AG08395 (cell line): ENCODE measurements at places on chromosomes 12 and 14.

DNA sequence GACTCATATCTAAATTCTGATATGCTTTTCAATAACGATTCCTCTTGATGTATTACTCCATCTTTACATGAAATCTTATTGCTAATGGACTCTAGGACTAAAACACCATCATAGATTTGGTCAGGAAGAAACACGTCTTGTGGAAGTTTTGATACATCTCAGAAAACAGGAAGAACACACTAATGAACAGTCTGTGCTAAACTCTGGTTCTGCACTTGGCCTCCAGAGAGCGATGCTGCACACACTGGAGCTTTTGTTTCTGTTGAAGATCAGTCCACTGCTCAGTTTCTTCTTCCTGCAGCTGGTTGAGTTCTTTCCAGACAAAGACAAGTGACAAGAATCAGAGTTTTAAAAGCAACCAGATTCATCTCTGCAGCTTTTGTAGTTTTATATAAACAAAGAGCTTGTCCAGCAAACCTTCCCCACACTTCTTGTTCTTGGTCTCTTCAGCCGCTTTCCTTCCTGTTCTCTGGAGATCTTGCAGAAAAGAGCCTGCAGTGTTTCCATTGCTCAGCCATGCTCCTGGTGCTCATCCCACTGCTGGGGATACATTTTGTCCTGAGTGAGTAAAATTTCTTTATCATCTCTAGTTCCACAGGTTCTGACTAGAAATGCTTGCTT, 229.1 kb upstream of the OR4E1 start:
- DNase-seq = no peak

GRCh38 chr14:55963295-55963694, 154.9 kb upstream of the PELI2 start:
- DNase-seq = no peak

DNA sequence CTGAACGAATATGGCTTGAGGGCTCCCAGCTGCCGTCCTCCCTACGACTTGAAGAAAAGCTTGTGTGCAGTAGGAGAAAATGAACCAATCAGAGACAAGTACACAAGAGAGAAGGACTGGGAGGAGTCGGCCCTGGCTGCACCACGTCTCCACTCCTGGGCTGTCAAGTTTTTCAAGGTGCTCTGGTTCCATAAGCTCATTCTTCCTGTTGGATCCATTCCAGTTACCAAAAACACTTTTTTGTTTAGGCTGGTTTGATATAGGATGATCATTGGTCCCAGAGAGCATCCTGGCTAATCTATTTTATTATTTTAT, 2.8 kb upstream of the A2ML1 start:
- no peak for DNase-seq

GRCh38 chr12:60920841-60921495, 1325.1 kb downstream of the SLC16A7 start:
- DNase-seq = no peak

GRCh38 chr14:91108941-91109611, 4.8 kb upstream of the DGLUCY start:
- DNase-seq = no peak

- no peak for DNase-seq
These were observed 1.4 kb upstream of the RDH5 start for GRCh38 chr12:55718624-55719275.

DNA sequence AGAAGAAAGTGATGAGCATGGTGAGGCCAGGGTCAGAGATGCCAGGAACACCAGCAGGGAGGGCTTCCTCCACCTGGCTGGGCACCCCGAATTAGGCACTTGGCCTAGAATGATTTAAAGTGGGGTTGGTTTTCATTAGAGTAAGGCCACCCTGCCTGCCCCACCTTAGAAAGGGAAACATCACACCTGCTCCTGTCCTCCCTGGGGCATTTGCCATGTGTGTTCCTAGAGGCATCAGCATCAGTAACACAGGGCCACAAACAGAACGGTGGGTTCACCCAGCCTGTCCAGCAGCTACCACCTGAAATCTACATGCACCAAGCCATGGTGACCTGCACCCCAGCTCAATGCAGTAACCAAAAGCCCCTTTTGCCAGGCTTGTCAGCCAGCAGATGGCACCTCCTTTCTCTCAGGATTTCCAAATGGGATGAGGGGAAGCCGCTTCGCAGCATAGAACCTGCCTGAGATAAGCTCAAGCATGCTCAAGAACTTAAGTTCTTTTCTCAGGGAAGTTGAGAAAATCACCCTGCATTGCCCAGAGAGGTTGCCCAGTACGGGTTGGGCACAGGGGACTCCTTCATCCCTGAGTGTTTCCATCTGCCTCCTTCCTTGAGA, 338.8 kb downstream of the DPF3 start:
- no peak for DNase-seq

- DNase-seq = no peak
These were observed 23.4 kb downstream of the MARK3 start for GRCh38 chr14:103408491-103409155.

GRCh38 chr12:121036810-121037326, 2.2 kb downstream of the OASL start:
- peak; percentile 94 for DNase-seq

GRCh38 chr12:50665170-50665569, 98.7 kb upstream of the ATF1 start:
- DNase-seq = no peak

- DNase-seq = no peak
These were observed 36.3 kb downstream of the SDR9C7 start for GRCh38 chr12:56897844-56898361.

GRCh38 chr12:14275886-14276285, 89.6 kb upstream of the ATF7IP start:
- no peak for DNase-seq

GRCh38 chr12:126447346-126447745, 1382.1 kb downstream of the AACS start:
- no peak for DNase-seq

GRCh38 chr12:53696655-53697331, 20.9 kb upstream of the ATP5MC2 start:
- no peak for DNase-seq

GRCh38 chr14:74459289-74459946, 33.4 kb upstream of the SYNDIG1L start:
- DNase-seq = peak; percentile 90

- DNase-seq = no peak
These were observed 10.3 kb downstream of the TWF1 start for GRCh38 chr12:43795716-43796280.

DNA sequence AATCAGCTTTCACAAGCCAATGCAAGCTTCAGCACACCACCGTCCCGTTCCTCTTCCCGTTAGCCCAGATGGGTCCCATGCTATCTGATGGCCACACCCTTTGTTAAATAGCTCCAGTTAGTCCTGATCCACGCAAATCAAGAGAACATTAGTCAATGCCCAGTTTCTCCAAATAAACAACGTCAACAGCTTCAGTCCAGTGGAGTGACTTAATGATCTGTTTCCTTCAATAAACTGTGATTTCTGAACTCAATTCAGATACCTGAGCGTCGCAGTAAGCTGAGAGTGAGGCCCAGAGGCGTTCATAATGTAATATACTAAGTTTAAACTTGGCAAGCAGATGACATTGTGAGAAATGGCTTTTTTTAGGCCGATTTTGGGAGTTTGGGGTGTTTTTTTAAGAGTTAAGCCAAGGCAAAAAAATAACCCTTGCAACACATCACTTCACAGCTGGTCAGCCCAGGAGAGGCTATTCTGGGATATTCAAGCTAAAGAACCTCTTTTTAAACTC, 112.3 kb downstream of the ZFP36L1 start:
- DNase-seq = no peak
